Cortex of kidney (tissue), 1 donor: ENCODE measurements at places on chromosomes 5 and 9.

- DNase-seq = no peak
Measured at GRCh38 chr5:36763454-36763853, 113.1 kb upstream of the NIPBL start.

- no peak for DNase-seq
Measured at GRCh38 chr5:94849821-94850736, 231.6 kb downstream of the SLF1 start.

DNA sequence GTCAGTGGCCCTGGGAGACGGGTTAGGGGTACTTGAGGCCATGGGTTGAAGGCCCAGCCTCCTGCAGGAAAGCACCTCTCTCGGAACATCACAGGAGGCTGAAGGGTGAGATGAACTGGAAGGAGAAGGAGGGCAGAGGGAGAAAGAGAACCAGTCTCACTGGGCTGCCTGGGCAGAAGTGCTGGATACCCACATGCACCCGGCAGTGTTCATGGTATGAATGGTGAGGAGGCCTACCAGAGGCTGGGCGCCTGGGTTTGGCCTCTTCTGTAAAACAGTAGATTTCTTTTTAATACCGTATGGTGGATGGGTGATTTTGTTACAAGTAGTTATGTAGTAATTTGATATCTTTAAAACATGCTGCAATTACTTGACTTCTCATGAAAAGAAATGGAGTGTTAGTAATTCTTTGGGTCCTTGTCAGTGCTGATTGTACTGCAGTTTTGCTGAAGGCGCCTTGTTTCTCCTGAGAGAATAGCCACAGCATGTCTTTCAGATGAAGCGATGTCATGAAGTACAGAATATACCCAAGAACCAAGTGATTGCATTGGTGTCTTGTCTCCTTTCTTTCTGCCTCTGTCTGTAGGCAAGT is 258.6 kb downstream of the FANCC start:
- no peak for DNase-seq

DNA sequence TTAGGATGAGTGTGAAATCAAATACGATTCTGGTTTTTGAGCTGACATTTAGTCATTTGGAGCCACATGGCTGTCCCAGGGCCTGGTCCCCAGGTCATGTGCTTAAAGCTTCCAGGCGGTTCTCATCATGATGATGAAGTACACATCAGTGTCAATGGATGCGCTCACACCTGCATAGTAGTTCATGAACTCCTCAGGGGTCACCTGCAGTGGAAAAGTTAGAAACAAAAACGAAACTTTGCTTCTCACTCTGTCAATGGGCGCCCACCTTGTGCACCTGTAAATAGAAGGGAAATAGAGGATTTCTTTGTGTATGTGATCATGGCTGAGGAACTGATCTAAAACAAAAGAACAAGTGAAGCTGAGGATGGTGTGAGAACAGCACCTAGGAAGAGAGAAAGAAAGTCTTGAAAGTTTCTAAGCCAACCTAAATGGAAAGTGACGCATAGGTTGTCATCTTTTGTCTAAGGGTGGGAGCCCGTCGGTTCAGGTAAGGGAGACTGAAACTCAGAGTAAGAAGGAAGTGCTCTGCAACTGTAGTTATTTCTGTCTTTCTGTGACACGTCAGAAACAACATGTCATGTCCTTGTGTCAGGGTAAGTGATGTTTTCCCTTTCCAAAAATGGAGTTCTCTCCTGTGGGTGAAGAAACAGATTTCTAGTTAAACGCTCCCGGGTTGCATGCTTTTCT is 33.8 kb downstream of the CAPSL start:
- no peak for DNase-seq

DNA sequence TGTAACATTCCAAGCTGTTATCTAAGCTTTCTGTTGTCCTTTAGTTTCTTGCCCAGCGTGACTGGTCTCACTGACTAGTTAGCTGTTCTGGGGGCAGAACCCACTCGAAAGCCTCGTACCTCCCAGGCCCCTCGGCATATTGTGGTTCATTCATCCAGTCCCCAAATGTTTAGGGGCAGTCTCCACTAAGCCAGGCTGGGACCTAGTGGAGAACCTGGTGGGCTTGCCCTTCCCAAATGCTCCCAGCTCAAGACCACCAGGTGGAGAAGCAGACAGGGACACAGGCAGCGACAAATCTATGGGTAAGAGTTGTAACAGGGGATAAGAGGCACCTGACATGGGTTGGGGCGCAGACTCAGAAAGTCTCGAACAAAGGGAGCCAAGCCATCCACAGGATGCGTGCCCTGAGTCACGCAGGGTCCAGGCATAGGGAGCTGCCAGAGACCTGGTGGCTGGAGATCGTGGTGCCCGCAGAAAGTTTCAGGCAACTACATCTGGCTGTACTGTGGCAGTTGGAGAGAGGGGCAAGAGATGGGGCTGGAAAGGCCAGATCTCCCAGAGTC is 851 bp upstream of the EEIG1 start:
- no peak for DNase-seq

DNA sequence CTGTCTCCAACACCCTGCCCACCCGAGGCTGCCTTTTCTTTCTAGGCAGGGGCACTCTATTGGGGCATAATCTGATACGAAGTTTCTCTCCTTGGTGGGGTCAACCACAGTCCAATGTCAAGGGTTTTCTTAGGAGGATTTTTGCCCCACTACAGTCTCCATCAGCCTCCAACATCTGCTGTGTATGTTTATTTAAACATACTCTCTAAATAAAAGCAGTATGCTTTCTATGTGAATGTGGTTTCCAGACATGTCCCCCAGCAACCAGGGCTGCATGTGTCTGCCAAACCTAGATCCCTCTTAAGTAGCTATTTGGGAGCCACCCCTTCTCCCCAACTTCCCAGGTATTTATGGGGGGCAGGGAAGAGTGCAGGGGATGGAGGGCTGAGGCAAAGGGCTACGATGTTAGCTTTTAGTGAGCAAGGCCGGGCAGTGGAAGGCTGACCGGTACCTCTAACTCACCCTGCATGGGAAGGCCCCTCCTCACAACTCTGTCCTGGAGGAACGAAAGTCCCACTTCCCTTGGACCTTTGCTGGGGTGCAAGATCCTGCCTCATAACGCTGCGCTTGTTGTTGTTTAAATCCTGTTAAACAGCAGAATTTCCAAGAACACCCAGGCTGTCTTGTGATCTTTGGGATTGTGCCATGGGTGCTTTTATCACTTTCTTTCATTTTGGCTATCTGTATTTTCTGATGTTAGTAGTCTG is 75.4 kb downstream of the NREP start:
- DNase-seq = no peak

GRCh38 chr9:2727966-2728613 is 10.8 kb downstream of the KCNV2 start:
- no peak for DNase-seq

DNA sequence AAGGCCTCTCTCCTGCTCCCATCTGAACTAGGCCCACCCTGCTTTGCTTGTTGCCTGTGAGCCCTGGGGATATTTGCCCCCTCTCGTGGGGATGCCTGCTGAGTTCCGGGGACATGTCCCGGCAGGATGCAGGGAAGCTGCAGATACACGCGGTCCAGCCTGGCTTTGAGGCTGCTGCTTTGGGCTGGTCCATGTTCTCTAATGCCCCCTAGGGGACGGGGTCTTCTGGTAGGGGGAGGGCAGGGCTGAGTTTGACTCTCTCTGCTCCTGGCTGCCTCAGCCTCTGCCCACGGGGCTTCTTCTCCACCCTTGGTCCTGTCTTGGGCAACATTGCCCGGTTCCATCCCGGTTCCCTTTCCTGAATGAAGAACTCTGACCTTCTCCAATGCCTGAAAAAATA is 84.9 kb upstream of the ASS1 start:
- no peak for DNase-seq

- no peak for DNase-seq
Measured at GRCh38 chr9:129983891-129984290, 59.1 kb downstream of the FNBP1 start.

GRCh38 chr5:109900461-109900860 is 210.7 kb downstream of the MAN2A1 start:
- DNase-seq = no peak

DNA sequence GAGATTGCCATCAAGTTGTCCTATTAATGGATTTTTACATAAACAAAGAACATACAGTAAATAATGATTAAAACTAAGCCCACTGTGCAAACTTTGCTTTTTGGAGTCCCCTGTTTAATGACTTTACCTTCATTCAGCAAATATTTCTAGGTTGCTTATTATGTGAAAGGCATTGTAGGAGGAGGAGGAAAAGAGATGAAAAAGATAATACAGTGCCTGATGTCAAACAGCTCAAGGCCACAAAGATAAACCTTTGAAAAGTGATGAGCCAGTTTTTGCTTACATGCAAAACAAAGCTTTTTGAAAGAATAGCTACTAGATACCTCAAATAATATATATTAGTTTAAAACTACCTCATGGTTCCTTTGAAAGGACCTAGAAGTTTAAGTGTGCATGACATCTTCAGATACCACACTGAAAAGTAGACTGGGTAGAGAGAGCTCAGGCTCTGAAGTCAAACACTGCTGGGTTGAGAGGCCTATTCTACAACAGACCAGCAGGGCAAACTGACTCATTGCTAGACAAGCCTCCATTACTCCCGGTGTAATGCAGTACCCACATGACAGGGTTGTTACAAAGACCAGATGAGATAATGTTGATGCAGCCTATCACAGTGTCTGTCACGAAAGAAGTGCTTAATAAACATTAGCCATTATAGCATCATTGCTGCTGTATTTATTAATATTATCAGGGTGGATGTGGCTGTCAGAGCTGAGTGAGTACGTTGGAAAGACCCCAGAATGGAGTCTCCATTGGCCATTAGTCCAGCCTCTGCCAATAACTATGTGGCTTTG is 11.8 kb downstream of the DEPDC1B start:
- DNase-seq = no peak
